A549 treated with ZK216348 at 1 μM for 4 hours (cell line): ENCODE measurements at places on chromosomes 2 and 18. TPM values are rescaled to one million over a fixed set of nuclear protein-coding genes. Genes with fewer than 3 reads are reported as not detected.

The AQP12B gene
- not detected in 5 replicates for total RNA-seq

The CHRNG gene
- not detected in 5 replicates for total RNA-seq

The NEU2 gene
- total RNA-seq = not detected in 5 replicates

The IL1F10 gene
- not detected in 5 replicates for total RNA-seq

The SLC66A3 gene
- total RNA-seq = 25.9 to 39.9 TPM (median 37.8 TPM) in 5 replicates

The TCF23 gene
- not detected in 5 replicates for total RNA-seq

The GULP1 gene
- total RNA-seq = 27.9 to 42.0 TPM (median 37.5 TPM) in 5 replicates

The SP140 gene
- total RNA-seq = 0.22 to 0.39 TPM in 2 of 5 replicates, not detected in the others

The MYL12A gene
- 261 to 397 TPM (median 307 TPM) in 5 replicates for total RNA-seq

The PSMA8 gene
- not detected in 5 replicates for total RNA-seq
